ENCODE measurements at places on chromosomes 16 and 17.

DNA sequence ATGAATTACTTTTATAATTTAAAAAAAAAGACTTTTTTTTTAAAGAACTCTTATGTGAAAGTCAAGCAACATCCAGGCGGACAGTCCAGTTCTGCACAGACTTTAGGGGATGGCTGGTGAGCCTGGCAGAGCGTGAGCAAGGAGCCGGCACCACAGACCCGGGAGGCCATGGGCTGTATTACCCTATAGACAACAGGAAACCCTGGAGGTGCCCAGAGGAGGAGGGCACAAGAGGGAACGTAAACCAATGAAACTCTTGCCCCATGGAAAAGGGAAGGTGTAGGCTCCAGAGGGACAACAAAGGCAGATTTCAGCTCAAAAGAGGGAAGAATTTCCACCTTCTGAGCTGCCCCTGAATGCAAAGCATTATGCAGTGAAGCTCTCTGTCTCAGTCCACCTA, 25.5 kb upstream of the RPH3AL start:
- no peak for DNase-seq

GRCh38 chr17:1890758-1891450, 61.1 kb downstream of the RPA1 start:
- no peak for DNase-seq

- DNase-seq: no peak
Measured at GRCh38 chr17:30554839-30555751, 77.9 kb downstream of the GOSR1 start.

DNA sequence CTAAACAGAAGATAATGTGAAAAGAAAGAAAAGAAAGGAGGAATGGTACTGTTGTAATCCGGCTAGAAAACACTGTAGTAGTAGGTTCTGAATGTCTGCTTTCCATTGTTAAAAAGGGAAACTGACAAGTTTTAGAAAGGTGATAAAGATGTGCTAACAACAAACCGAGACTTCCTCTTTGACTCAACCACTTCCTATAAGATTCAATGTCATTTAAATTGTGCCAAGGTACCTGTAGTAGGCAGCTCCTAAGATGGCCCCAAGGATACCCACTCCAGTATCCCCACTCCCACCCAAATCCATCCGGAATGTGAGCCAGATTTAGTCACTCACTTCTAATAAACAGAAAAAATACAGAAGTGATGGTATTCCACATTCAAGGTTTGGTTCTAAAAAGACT, 31.2 kb downstream of the XYLT1 start:
- no peak for DNase-seq

GRCh38 chr16:20385844-20386832, 18.4 kb downstream of the PDILT start:
- no peak for DNase-seq

- no peak for DNase-seq
Measured at GRCh38 chr16:50747207-50747956, 5.5 kb downstream of the CYLD start.
